ENCODE measurements at places on chromosomes 13 and 19.

- DNase-seq, result no peak
Measured at GRCh38 chr19:5628919-5629481, 6.1 kb downstream of the SAFB start.

DNA sequence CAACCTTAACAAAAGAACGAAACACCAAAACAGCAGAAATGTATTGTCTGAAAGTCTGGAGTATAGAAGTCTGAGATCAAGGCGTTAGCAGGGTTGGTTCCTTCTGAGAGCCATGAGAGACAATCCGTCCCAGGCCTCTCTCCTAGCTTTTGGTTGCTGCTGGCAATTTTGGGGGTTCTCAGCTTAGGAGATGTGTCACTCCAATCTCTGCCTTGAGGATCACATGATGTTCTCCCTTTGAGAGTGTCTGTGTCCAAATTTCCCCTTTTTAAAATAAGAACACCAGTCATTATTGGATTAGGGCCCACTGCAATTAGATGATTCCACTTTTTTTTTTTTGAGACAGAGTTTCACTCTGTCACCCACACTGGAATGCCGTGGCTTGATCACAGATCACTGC, 10.1 kb downstream of the KCNN1 start:
- no peak for DNase-seq

GRCh38 chr13:23025864-23026608, 154.7 kb upstream of the SGCG start:
- DNase-seq, result no peak

- no peak for DNase-seq
Measured at GRCh38 chr19:10601999-10602329, 14.9 kb upstream of the AP1M2 start.

GRCh38 chr19:33440682-33441081, 67.2 kb downstream of the CEBPG start:
- no peak for DNase-seq

GRCh38 chr13:49410477-49410876, 33.4 kb downstream of the CAB39L start:
- no peak for DNase-seq

- DNase-seq, result no peak
Measured at GRCh38 chr13:94480672-94481145, 1.2 kb upstream of the DCT start.

DNA sequence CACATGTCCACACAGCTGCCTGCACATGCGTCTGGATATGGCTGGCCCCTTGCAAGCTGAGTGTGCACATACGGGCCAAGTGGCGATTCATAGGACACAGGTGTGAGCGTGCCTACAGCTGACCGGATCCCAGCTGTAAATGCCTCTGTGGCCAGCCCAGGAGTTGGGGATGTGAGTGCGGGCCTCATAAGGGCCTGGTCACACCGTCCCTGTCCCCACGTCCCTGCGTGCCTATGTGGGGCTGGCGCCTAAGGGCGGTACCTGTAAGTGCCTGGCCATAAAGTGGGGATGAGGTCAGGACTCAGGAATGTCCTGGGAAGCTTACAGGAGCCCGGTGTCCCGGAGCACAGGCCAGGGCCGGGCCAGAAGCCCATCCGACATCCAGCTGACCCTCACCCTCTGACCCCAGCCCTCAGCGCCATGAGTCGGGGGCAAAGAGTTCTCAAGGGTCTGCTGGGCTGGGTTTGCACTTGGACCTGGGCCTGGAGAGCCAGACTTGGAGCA, 1.3 kb upstream of the ARHGAP45 start:
- no peak for DNase-seq

DNA sequence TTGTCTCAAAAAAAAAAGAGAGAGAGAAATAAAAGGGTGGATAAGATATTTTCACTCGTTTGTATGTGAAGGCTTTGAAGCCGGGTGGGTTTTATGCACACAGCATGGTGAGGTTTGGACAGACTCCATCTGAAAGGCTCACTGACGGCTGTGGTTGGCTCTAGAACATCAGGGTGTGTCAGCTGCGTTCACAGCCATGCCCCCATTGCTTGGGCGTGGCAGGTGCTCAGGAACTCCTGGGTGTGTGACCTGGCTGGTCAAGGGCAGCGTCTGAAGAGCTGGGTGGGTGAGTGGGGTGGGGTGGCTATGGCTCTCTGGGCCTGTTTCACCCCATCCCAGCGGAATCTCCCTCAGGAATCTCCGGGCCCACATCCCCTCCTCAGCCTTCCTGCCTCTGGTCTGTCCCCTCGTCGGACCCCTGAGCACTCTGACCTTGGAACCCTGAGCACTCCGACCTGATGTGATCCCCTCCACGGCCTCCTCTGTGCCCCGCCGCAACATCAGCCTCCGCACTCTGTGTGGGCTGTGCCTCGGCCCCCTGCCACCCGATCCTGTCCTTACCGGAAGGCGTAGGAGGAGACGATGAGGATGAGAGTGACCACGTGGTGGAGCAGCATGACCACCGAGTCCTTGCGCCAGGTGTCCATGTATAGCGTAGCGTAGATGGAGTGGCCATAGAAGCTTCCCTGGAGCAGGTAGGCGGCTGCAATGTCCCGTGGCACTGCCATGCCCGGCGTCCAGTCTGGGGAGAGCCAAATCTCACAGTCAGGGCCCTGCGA, 12.2 kb downstream of the CERS1 start:
- no peak for DNase-seq

Measured in stimulated activated CD4-positive, alpha-beta T cell treated with anti-CD3 and anti-CD28 coated beads, Interleukin-15, amount 100 ng/mL, for 1 hour (primary cell).